ENCODE measurements at places on chromosomes 16 and 17.

DNA sequence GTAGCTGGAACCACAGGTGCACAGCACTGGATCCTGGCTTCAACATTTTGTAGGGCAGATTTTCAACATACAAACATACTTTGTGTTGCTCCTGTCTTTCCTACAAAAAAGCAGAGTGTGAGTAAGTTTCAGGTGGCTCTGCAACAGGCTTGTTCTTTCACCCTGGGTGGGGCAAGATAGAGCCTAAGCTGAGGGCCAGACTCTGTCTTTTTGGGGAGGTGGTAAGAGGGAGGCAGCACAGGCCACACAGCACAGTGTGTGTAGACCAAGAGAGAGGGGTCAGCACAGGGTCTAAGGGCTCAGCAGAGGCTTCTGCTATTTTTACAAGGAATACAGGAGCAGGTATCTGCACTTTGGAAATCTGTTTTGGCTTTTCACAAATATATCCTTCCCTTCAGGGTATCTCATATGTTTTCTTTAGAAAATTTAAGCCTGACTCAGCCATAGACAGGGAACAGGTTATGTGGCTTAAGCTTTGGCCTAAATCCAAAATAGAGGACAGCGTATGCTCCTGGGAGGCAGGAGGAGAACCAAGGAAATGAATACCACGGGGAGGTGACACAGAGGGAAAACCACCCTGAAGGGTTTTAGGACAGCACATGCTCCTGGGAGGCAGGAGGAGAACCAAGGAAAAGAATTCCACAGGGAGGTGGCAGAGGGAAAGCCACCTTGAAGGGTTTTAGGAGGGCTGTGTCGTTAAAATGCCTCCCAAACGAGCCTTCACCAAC is 21.6 kb downstream of the EMC8 start:
- no peak for DNase-seq

- DNase-seq: no peak
These were observed 27.8 kb upstream of the GHDC start for GRCh38 chr17:42221886-42222745.

GRCh38 chr17:19533036-19533717 is 477 bp upstream of the SLC47A1 start:
- DNase-seq: no peak

DNA sequence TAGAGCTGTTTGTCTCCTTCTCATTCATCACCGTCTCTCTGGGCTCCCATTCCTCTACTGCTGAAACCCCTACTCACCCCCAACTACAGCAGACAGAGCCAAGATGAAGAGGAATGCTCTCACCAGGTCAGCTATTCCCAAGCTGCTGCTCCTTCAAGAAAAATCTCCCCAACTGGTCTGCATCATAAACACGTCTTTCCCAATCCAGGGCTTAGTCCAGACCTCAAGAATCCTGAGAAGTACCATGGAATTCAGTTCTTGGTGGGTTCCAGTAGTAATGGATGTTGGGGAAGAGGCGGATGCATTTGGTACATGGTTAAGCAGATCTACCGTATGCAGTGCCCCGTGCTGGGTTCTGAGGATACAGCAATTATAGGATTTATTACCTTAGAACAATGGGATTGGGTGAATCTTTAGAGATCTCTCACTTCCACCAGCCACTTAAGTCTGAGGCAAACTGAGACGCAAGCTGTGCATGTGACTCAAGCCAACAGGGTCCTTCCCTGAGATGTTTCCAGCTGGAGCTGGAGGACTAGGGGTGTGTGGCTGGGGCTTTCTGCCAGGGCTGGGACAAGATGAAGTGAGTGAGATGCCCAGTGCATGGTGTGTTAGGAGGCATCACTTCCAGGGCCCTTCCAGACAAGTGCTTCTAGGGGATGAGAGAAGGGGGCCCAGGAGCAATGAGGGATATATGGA is 232.7 kb upstream of the CDH5 start:
- no peak for DNase-seq

GRCh38 chr17:33220036-33220435 is 73.1 kb downstream of the ASIC2 start:
- DNase-seq: no peak

GRCh38 chr16:7990626-7991260 is 599.6 kb downstream of the TMEM114 start:
- no peak for DNase-seq

GRCh38 chr17:56300144-56300543 is 146.9 kb downstream of the ANKFN1 start:
- no peak for DNase-seq

GRCh38 chr16:80824623-80825364 is 20.4 kb upstream of the CDYL2 start:
- DNase-seq: no peak

- no peak for DNase-seq
These were observed 280.8 kb upstream of the TBX2 start for GRCh38 chr17:61118871-61119270.

- no peak for DNase-seq
These were observed 9.2 kb downstream of the PMP22 start for GRCh38 chr17:15255713-15256454.

- DNase-seq: no peak
These were observed 58.3 kb upstream of the LGALS9 start for GRCh38 chr17:27572665-27573064.

DNA sequence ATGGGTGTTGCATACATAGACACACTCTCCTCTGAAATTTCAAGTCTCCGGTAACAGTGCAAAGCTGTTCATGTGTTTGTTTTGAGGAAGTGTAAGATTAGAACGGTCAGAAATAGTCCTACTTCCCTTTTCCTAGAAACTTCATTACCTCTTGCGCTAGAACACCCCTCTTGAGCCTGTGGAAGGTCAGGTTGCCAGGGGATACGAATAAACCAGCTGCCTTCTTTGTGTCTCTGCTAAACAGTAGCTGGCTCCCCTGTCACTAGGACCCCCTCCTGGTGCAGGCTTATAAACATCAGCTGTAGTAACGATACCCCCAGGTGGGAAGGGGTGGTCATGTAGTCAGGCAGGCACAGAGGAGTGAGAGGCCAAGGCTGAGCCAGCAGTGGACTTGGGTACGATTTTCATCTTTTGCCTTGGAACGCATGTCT is 113.4 kb upstream of the RCVRN start:
- DNase-seq: no peak

DNA sequence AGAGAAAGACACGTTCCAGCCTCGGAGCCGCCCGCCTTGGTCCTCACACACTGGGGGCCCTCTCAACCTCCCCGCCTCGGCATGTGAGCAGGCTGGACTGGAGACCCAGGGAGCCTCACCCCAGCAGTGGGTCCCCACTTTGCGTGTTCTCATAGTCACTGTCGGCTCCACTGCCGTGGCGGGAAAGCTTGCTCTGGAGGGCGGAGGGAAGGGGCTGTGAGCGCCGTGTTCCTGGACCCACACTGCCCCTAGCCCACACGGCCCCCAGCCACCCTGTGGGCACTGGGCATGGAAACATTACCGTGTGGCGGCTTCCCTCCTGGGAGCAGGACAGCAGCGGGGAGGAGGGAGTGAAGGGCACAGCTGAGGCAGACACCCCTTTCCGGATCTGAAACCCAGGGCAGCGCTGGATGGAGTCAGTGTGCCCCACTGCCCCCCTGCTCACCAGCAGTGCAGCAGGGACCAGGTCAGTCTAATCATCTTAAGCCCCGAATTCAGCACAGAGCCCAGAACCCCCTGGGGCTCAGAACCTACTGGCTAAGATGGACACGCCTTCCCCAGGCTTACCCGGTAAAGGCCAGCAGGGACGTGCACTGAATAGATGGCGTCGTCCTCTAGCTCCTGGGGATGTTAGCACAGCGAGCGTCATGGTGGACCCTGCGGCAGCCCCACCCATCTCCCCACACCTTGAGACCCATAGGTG is 7.2 kb downstream of the TP53I13 start:
- DNase-seq: no peak

DNA sequence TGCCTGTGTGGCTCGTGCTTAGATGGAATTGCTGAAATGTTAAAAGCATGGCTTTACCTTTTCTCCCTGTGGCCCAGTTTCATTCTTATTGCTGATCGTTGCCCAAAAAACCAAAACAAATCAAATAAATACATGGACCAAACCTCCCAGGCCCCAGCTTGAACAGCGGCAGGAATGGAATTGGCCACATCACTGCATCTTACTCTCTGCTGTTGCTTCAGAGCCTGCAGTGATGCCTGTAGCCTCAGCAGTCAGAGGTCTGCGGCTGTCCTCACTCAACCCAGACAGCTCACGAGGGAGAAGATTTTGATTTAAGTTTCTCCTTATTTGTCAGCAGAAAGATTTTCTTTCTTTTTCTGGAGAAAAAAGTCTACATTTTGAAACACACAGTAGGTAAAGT is 91.5 kb downstream of the NPIPB11 start:
- DNase-seq: no peak

DNA sequence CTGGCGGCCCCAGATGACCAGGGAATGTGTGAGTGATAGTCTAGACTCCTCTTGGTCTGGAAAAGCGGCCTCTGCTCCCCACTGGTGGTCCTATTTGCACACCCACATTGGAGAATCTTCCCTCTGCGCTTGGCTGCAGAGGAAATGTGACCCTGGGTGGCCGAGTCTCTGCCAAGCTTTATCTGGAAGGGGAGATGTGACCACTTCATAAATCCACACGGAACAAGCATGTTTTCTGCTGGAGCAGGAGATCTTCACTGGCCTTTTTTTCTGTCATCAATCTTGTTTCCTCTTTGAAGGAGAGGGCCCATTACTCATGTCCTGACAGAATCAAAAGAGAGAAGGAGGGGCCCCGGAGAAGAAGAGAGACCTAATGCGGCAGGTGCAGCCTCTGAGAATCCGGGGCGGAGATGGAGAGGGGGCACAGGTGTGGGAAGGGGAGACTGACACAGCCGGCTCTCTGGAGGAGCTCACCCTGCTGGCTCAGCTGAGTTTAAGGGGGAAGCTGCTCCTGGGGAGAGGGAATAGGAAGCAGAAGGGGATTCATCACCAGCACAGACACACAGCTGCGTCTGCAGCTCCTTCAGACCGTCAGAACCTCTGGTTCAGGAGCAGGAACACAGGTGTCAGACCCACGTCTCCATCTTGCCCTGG is 116.3 kb downstream of the SOX9 start:
- no peak for DNase-seq

DNA sequence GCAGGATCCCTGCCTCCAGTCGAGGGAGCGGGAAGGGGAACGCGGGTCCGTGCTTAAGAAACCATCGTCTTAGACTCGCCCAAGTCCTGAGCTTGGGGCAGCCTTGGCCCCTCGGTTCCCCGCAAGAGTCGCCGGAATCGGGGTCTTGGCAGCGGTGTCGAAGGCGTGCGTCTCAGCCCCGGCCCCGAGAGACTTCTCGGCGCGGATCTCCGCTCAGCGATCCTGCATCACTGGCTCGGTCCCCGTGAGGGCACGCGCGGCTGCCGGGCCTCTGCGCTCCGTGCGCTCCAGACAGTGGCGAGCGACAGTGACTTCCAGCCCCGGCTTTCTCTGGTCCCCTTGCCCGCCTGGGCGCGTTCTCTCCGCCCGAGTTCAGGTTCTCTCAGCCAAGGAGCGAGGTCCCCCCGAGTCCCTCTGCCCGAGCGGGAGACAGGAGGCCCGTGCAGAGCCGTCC is 380 bp downstream of the HS3ST3A1 start:
- no peak for DNase-seq

DNA sequence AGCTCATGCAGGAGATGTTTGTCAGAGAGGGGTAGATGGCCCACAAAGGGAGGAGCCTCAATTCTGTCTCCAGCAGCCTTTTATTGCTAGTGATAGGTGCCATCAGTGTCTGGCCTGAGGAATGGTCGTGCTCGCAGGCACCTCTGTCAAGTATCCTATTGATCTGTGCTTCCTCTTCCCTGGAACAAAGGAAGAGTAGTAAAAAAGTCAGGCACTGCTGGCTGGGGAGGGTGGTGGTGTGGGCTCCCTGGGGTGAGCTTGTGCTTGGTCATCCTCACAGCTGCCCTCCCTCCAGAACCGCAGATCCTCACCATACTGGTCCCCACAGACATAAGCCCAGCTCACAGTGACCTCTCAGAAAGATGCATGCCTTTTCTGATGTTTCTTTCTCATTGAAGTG is 15.0 kb upstream of the SALL1 start:
- DNase-seq: no peak

GRCh38 chr17:37770631-37771518 is 26.0 kb upstream of the HNF1B start:
- DNase-seq: no peak

DNA sequence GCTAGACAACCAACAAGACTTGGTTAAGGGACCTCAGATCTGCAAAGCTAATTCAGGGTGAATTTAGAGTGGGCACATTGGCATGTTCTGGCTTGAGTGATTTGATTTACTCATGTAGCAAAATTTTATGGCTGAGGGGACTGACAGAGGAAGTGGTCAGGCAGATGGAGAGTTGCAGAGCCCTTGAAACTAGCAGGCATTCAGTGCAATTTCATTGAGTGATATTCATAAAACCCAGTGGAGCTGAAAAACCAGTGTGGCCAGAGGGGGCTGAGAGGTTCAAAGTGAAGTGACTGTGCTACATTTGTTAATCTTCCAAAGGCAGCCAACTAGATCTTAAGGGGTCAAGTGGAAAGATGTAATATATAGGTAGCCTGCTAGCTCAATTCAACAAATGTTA is 2.2 kb upstream of the TMEM94 start:
- no peak for DNase-seq

DNA sequence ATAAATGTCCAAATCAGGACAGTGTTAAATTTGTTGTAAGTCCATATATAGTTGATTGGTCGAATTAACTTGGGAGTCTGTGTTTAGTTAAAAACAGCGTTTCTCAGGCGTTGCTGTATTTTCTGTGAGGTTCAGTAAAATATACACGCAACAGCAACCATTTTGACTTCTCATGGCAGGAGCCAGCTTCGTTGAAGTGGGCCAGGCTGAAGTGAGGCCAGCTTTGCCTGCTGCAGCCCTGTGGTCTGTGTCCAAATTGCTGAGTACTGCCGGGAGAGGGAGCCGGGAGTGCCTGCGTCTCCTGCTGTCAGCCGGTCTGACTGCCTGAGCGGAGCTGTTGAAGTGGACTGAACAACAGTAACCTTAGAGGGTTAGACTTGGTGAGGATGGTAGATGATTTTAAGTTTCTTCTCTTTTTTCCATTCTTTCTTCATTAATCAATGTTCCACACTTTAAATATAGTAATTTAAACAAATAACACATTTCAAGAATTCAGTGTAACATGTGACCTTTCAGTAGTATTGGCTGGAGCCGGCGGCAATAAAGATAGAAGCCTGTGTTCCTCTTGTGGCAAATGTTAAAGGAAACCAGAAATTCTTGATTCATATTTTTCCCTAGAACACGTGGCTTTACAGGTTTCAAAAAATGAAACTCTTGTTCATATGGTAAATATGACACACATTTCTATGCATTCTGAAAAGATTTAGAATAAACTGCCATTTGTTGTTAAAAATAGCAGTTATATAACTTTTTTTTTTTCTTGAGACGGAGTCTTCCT is 37.0 kb upstream of the ZNF750 start:
- DNase-seq: peak; percentile 63

GRCh38 chr17:34613064-34614019 is 34.0 kb downstream of the TMEM132E start:
- DNase-seq: no peak

DNA sequence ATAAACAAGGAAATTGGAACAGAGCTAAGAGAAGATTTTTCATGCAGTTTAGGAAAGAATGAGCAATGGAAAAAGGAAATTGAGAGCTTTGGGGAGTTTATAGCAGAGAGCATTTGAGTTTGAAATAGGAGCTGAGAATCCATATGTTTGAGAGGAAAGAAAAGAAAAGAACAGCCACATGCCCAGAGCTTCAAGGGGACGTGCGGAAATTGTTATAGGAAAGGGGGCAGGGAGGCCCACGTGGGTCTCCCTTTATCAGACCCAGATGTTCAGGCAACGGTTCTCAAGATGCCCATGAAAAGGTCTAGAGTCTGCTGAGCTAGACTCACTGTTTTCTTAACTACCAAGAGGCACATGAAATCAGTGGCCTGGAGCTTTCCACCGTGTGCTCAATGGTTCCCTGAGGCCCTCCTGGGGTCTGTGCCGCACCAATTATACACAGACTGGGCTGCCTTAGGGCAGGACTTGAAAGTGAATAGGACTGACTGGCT is 31.2 kb downstream of the CHD9 start:
- DNase-seq: no peak
